ENCODE measurements at places on chromosomes 16 and 17. TPM values are rescaled to one million over a fixed set of nuclear protein-coding genes. Genes with fewer than 3 reads are reported as not detected.

HOXB3 gene
- total RNA-seq = not detected

KRTAP9-2 gene
- total RNA-seq = not detected

PRSS27 gene
- 0.76 TPM for total RNA-seq

CDRT15L2 gene
- not detected for total RNA-seq
